ENCODE measurements at places on chromosomes 6 and 20.

DNA sequence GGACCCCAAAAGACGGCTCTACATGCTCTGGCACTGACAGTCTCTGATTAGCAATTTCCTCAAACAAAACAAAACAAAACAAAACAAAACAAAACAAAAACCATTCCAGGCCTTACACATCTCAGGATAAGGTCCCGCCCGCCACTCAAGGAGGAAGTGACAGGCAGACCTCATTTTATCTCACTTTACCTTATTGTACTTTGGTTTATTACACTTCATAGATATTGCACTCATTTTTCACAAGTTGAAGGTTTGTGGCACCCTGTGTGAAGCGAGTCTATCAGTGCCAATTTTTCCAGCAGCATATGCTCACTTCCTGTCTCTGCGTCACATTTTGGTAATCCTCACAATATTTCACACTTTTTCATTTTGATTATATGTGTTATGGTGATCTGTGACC lies 15.2 kb downstream of the ZBP1 start:
- H3K27ac ChIP-seq: no peak overlapping the region
- H3K27me3 ChIP-seq: peaks cover 13% of the 10 kb centered on the region
- no peaks in the 10 kb centered on the region for H3K4me1 ChIP-seq
- no peaks in the 10 kb centered on the region for H3K36me3 ChIP-seq

- no peak for DNase-seq
- H3K27ac ChIP-seq: no peak overlapping the region
- H3K4me1 ChIP-seq: no peaks in the 10 kb centered on the region
- no peaks in the 10 kb centered on the region for H3K27me3 ChIP-seq
- H3K36me3 ChIP-seq: no peaks in the 10 kb centered on the region
Observed at GRCh38 chr6:141641406-141641805, 491.3 kb upstream of the GJE1 start.

DNA sequence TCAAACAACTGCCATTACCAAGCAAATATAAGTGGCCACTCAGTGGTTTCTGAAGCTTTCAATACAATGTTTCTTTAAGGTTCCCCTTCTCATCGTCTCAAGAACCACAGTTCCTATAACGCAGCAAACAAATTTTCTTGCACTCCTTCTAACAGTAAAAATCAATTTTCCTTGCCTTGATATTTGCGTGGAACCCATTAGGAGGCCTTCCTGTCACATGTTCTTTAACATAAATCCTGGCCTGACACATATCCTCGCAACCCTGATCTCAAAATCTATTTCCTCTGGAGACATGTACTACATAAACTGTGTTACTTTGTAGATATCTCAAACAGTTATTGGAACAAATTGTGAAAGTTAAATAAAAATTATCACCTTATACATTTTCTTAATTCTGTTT lies 65.9 kb upstream of the MANEA start:
- no peak overlapping the region for H3K4me3 ChIP-seq
- DNase-seq: no peak
- no peaks in the 10 kb centered on the region for H3K4me1 ChIP-seq
- no peaks in the 10 kb centered on the region for H3K27me3 ChIP-seq

GRCh38 chr6:116444092-116444491 lies 17.1 kb upstream of the CALHM6 start:
- H3K27me3 ChIP-seq: no peaks in the 10 kb centered on the region
- H3K4me3 ChIP-seq: no peak overlapping the region
- H3K4me1 ChIP-seq: peaks cover 3% of the 10 kb centered on the region
- no peaks in the 10 kb centered on the region for H3K36me3 ChIP-seq
- DNase-seq: no peak
- H3K27ac ChIP-seq: no peak overlapping the region

DNA sequence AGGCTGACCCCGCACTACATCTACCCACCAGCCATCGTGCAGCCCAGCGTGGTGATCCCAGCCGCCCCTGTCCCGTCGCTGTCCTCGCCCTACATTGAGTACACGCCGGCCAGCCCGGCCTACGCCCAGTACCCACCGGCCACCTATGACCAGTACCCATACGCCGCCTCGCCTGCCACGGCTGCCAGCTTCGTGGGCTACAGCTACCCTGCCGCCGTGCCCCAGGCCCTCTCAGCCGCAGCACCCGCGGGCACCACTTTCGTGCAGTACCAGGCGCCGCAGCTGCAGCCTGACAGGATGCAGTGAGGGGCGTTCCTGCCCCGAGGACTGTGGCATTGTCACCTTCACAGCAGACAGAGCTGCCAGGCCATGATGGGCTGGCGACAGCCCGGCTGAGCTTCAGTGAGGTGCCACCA lies 16.4 kb downstream of the RBM38 start:
- no peaks in the 10 kb centered on the region for H3K4me1 ChIP-seq
- H3K4me3 ChIP-seq: no peak overlapping the region
- peaks cover 59% of the 10 kb centered on the region for H3K36me3 ChIP-seq
- H3K27ac ChIP-seq: no peak overlapping the region

DNA sequence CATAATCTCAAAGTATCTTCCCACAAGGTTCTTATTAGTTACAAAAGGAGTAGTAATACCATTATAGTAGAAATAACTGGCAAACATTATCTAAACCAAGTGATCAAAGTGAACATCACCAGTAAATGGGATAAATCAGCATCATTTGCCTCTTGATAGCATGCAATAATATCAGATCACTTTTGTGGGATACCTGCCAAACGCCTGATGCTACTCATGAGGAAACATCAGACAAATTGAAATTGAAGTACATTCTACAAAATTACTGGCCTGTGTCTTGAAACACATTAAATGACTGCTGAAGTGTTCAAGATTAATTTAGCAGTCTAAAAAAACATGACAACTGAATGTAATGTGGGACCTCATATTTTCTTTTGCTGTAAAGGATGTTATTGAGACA lies 208.1 kb downstream of the TINAG start:
- DNase-seq: no peak
- H3K4me3 ChIP-seq: no peak overlapping the region
- H3K4me1 ChIP-seq: no peaks in the 10 kb centered on the region
- no peaks in the 10 kb centered on the region for H3K36me3 ChIP-seq

DNA sequence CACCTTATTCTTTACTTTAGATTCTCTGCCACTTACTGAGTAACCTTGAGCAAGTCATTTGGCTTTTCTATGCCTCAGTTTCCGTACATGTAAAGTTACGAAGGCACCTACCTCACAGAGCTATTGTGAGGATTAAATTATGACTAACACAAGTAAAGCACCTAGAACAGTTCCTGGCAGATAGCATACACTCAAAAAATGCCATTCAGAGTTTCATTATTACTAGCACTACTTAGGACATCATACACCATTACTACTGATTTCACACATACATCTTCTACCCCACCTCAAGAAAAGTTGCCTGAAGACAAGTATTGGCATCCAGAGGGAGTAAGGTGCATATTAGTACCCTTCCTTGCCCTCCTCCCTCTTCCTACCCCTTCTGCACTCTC lies 107.8 kb downstream of the OGFRL1 start:
- H3K27ac ChIP-seq: no peak overlapping the region
- no peak for DNase-seq
- peaks cover 32% of the 10 kb centered on the region for H3K4me1 ChIP-seq
- no peaks in the 10 kb centered on the region for H3K36me3 ChIP-seq
- no peak overlapping the region for H3K4me3 ChIP-seq

DNA sequence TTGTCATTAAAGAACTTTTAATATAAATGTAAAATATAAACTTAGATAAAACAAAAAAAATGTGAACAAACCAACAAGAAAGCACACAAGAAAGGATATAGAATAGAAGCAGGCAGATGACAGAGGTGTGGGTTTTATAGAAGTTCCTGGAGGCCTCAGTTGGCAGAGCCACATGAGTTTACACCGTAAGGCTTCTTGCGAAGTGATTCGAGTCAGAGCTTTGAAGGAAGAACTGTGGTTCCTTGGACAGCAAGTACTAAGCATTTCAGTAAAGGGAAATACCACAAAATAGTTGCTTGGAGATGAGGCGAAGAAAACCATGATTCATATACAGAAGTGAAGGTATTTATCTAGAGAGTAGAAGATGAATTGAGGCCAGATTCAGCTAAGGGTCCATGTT lies 207.9 kb upstream of the EYA4 start:
- no peak overlapping the region for H3K4me3 ChIP-seq
- H3K4me1 ChIP-seq: no peaks in the 10 kb centered on the region
- no peaks in the 10 kb centered on the region for H3K36me3 ChIP-seq
- no peak for DNase-seq
- H3K27me3 ChIP-seq: no peaks in the 10 kb centered on the region

DNA sequence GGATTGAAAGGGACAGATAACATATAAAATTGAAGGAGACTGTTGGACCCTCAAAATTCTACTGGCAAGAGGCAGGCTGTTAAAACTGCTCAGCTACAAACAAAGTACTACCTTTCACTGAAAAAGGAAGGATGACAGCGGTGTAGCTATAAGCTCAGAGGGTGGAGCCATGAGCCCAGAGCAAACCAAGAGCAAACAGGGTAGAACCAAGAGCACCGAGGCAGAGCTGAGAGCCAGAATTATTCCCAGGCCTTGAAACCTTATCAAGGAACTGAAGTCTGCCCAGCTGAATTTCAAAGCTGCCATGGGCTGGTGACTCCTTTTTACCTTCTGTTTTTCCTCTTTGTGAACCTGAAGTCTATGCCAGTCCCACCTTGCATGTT lies 74.7 kb upstream of the SLC4A11 start:
- DNase-seq: no peak
- H3K27ac ChIP-seq: peak overlapping the region; percentile 47
- peaks cover 41% of the 10 kb centered on the region for H3K4me1 ChIP-seq
- peaks cover 38% of the 10 kb centered on the region for H3K36me3 ChIP-seq
- H3K27me3 ChIP-seq: no peaks in the 10 kb centered on the region

GRCh38 chr6:158631678-158632537 lies 12.6 kb downstream of the DYNLT1 start:
- no peaks in the 10 kb centered on the region for H3K27me3 ChIP-seq
- peaks cover 13% of the 10 kb centered on the region for H3K4me1 ChIP-seq
- DNase-seq: no peak

DNA sequence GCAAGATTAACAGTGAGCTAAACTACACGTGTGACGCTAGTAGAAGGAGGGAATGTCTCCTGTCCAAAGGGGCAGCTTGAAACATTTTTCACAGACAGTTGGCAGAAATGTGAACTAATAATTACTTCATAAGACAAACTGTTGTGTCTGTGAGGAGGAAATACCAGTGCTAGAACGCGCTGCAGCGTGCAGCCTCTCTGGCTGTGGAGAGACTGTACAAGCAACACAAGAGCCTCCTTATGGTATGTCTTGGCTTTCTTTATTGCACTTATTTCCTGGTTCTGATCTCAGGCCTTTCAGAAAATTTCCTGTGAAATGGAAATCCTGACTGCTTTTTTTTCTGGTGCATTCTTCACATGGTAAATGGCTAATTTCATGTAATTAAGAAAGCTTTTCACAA lies 25.3 kb upstream of the TIAM2 start:
- no peaks in the 10 kb centered on the region for H3K4me1 ChIP-seq
- no peaks in the 10 kb centered on the region for H3K36me3 ChIP-seq
- no peak for DNase-seq
- no peaks in the 10 kb centered on the region for H3K27me3 ChIP-seq
- H3K4me3 ChIP-seq: no peak overlapping the region

DNA sequence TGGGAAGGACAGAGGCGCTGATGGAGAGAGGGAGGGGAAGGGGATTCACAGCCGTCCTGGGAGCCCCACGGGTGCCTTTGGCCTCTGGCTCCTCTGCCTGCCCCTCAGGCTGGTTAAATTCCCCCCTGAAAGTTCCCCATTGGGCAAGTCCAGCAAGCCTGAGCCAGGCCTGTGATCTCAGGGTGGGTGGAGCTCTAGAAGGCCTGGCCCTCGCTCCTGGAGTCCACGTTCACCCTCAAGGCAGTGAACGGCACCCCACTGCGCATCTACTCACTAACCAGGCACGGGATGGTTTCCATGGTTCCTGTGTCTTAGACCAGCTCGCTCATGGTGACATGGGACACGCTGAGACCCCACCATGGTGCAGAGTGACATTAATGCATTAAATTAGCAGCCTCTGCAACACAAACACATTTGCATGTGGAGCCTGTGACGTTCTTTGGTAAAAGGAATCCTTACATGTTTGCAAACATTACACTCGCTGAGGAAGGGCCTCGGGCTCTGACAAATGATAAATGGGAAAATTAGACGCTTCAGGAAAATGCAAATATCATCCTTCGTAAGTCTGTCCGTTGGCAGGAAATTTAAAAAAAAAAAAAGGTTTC lies 452.7 kb downstream of the PREX1 start:
- H3K27me3 ChIP-seq: peaks cover 34% of the 10 kb centered on the region
- peaks cover 2% of the 10 kb centered on the region for H3K4me1 ChIP-seq
- no peaks in the 10 kb centered on the region for H3K36me3 ChIP-seq

- no peaks in the 10 kb centered on the region for H3K36me3 ChIP-seq
- no peak overlapping the region for H3K27ac ChIP-seq
- H3K4me3 ChIP-seq: no peak overlapping the region
- H3K4me1 ChIP-seq: peaks cover 8% of the 10 kb centered on the region
- DNase-seq: no peak
Observed at GRCh38 chr20:56343861-56344381, 14.9 kb upstream of the FAM210B start.

GRCh38 chr20:3116341-3116740 lies 31.8 kb upstream of the AVP start:
- no peaks in the 10 kb centered on the region for H3K27me3 ChIP-seq
- H3K36me3 ChIP-seq: peaks cover 30% of the 10 kb centered on the region
- no peak for DNase-seq

GRCh38 chr6:107674995-107675738 lies 148.9 kb downstream of the SCML4 start:
- peak; percentile 83 for DNase-seq
- H3K4me1 ChIP-seq: peaks cover 14% of the 10 kb centered on the region
- H3K36me3 ChIP-seq: no peaks in the 10 kb centered on the region
- no peak overlapping the region for H3K27ac ChIP-seq
- peaks cover 3% of the 10 kb centered on the region for H3K27me3 ChIP-seq
- H3K4me3 ChIP-seq: no peak overlapping the region

GRCh38 chr6:44956396-44956795 lies 371.7 kb upstream of the RUNX2 start:
- no peaks in the 10 kb centered on the region for H3K4me1 ChIP-seq
- peaks cover 2% of the 10 kb centered on the region for H3K36me3 ChIP-seq
- no peak overlapping the region for H3K4me3 ChIP-seq
- no peaks in the 10 kb centered on the region for H3K27me3 ChIP-seq

- DNase-seq: no peak
- no peaks in the 10 kb centered on the region for H3K36me3 ChIP-seq
- H3K4me3 ChIP-seq: no peak overlapping the region
- peak overlapping the region; percentile 56 for H3K27ac ChIP-seq
- H3K4me1 ChIP-seq: peaks cover 20% of the 10 kb centered on the region
- no peaks in the 10 kb centered on the region for H3K27me3 ChIP-seq
Observed at GRCh38 chr20:6590891-6591637, 176.4 kb upstream of the BMP2 start.

- no peak for DNase-seq
- H3K27ac ChIP-seq: no peak overlapping the region
- H3K4me1 ChIP-seq: no peaks in the 10 kb centered on the region
- H3K4me3 ChIP-seq: no peak overlapping the region
- no peaks in the 10 kb centered on the region for H3K36me3 ChIP-seq
Observed at GRCh38 chr6:89458704-89459103, 25.8 kb downstream of the ANKRD6 start.

DNA sequence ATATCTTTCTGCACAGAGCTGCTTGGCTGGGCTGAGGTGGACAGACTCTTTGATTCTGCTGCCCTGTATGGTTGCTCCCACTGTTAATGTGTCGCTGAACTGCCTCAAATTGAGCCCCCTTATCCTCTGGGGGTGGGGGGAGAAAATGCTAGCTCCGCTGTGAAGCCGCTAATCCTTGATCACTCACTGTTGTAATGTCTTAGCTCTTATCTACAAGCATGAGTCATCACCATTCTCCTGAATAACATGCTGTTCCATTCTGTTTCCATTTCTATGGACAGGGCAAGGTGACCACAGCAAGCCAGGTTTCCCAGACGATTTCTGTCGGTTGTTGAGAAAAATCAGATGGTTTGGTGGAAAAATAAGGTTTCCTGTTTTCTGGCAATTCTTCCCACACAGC lies 218.4 kb upstream of the GGTLC1 start:
- H3K4me1 ChIP-seq: no peaks in the 10 kb centered on the region
- no peak overlapping the region for H3K4me3 ChIP-seq
- H3K36me3 ChIP-seq: no peaks in the 10 kb centered on the region
- peaks cover 7% of the 10 kb centered on the region for H3K27me3 ChIP-seq

Data from suprapubic skin (tissue), 4 donors.